ENCODE measurements at places on chromosomes 11 and 22.

- DNase-seq: no peak
These were observed 14.4 kb downstream of the TSKU start for GRCh38 chr11:76797341-76798201.

DNA sequence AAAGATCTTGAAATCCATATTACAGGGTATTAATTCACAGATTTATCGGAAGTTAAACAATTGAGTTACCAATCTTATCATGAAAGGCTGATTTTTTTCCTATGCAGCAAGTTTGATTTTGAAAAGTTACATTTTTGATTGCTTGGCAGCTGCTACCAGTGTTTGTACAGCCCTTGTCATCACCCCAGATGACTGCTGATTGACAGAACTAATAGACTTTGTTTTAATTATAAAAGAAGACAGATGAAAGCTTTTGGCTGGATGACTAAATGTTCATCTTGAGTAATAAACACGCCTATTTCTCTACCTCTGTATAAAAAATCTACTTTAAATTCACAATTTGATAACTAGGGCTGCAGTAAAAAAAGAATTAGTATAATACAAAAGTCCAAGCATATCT is 259.7 kb downstream of the TTC28 start:
- no peak for DNase-seq

DNA sequence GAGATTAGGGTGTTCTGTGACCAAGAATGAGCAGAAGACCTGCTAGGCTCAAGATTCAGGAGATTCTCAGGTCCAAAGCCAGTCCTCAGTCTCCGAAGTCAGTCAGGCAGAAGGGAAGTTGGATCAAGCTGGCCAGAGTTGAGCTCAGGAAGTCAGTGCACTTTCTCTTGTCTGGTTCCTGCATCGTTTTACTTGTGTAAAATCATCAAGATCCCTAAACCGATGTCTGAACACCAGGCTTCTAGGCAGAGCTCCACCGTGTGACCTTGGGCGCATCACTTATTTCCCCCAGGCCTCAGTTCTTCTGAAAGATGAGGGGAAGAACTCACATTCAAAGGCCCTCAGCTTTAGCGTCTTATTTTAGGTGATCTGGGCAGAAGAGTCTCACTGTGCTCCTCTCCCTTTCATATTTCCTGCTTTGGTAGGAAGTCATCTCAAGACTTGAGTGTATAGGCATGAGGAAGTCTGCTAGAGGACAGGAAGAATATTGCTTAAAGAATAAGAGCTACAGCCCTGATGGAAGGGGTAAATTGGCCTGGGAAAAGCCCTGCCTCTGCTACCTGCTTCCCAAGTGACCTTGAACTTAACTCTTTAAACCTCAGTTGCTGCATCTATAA is 20.2 kb downstream of the NF2 start:
- no peak for DNase-seq

DNA sequence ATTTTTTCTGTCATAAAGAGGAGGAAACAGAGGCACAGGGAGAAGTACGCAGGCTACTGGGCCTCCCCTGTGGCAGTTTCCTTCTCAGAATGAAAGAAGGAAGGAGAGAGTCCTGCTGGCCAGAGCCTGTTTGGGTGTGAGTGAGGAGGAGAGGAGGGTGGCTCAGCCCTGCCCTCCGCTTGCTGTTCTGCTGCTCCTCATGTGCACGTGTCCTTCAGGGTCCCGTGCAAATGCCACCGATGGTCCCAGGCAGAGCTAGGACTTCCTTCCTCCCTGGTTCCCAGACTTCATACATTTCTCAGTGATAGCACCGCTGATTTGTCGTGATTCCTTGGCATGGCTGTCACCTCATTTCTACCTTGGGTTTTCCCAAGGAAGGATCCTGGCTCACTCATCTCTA is 88.7 kb downstream of the PKNOX2 start:
- no peak for DNase-seq

- no peak for DNase-seq
These were observed 27.3 kb downstream of the CAPN1 start for GRCh38 chr11:65208785-65209710.

GRCh38 chr11:67504005-67504949 is 886 bp downstream of the PITPNM1 start:
- no peak for DNase-seq
